ENCODE measurements at places on chromosomes 6 and 20.
A peak's percentile ranks its signal among the peaks of the same experiment; 100 is the strongest.

DNA sequence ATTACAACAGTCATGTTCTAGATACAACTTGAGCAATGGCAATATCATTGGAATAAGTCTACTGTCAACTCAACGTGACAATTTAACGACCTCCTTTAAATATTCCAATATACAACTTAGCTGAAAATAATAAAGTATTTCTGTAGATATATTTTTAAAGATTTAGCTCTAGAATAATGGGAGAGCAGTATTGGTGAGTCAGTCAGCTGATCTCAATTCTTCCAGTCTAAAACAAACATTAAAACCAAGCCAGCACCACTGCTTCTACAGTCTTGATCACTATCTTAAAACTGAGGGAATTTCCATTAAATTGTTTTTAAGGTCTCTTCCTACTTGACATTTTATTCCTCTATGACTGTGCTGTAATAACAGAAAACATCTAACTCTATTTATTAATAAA lies 38.2 kb downstream of the NOL7 start:
- ATAC-seq, result no peak

DNA sequence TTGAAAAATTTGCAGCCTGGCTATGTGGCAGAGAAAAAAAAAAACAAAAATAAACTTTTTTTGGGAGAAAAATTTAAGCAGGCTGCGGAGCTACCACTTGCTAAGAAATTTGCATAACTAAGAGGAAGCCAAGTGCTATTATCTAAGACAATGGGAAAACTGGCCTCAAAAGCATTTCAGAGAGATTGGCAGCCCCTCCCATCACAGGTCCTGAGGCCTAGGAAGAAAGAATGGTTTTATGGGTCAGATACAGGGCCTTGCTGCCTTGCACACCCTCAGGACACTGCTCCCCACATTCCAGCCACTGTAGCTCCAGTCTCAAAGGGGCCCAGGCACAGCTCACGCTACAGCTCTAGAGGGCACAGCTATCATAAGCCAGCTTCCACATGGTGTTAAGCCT lies 777.9 kb downstream of the TENT5A start:
- ATAC-seq, result no peak

- peak; percentile 77 for ATAC-seq
These were observed 6.1 kb downstream of the SYNGAP1 start for GRCh38 chr6:33425668-33426577.

GRCh38 chr6:154535147-154535546 lies 24.7 kb upstream of the CNKSR3 start:
- no peak for ATAC-seq

Data from stimulated activated memory B cell treated with anti-CD40 and anti-IgM and Interleukin-4, amounts not matched to agents 10 μg/mL and 1 μg/mL and 100 μg/mL, for 72 hours (primary cell).